IPS-NIHi11 (cell line): ENCODE measurements at places on chromosomes 13 and 19.

GRCh38 chr13:113849981-113850721 is 13.7 kb downstream of the GAS6 start:
- DNase-seq = no peak

DNA sequence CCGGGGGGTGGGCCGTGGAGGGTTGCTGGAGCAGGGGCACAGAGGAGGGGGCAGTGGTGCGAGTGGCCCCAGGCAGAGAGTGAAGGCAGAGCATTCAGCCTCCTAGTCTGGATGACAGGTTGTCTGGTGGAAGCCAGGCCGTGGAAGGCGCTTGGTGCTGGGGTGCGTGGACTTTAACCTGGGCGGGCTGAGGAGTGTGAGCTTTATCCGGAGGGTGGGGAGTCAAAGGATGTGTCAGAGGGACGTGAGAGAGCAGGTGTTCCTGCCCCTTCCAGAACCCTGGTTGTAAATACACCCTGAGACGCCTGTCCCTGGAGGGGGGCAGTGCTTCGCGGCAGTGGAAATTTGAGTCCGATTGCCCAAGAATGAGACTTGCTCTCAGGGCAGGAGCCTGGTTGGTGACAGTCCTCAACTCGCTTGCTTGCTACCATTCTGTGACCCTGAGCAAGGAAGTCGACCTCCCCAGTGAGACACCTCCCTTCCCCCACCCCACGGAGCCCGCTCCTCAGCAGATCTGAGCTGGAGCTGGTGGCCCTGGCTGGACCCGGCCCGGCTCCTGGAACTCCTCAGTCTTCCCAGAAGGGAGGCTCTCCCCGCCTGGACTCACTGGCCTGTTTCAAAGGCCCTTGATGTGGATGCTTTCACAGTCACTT is 2.3 kb downstream of the SPPL2B start:
- DNase-seq = no peak

DNA sequence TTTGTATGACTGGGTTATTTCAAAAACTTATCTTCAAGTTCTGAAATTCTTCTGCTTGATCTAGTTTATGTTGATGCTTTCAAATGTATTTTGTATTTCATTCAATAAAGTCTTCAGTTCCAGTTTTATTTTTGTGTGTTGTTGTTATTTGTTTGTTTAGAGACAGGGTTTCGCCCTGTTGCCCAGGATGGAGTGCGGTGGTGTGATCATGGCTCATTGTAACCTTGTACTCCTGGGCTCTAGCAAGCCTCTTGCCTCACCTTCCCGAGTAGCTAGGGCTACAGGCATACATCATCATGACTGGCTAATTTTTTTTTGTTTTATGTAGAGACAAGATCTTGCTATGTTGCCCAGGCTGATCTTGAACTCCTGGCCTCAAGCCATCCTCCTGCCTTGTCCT is 40.3 kb upstream of the ARHGEF7 start:
- DNase-seq = no peak

DNA sequence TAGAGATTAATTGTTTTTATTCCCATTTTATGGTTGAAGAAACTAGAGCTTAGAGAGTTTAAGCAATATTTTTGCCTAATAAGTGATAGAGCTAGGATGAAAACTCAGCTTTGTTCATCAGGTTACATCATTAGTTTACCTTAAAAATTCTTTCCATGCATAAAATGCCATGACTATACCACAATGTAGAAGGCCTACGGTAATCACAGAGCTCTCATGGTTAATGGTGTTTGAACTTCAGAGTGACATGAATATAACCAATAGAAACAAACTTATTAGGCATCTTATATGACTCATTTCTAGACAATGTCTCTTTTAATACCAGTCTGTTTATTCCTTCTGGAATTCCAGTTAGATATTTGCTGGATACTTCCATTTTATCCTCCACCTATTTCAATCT is 78.5 kb downstream of the FGF9 start:
- DNase-seq = no peak

- no peak for DNase-seq
These were observed 836.2 kb downstream of the DACH1 start for GRCh38 chr13:71030784-71031183.

- DNase-seq = no peak
These were observed 48.0 kb upstream of the TPP2 start for GRCh38 chr13:102548811-102549210.

GRCh38 chr19:2195361-2195760 is 31.6 kb downstream of the DOT1L start:
- DNase-seq = no peak

GRCh38 chr13:40132249-40132648 is 476.8 kb downstream of the COG6 start:
- no peak for DNase-seq

DNA sequence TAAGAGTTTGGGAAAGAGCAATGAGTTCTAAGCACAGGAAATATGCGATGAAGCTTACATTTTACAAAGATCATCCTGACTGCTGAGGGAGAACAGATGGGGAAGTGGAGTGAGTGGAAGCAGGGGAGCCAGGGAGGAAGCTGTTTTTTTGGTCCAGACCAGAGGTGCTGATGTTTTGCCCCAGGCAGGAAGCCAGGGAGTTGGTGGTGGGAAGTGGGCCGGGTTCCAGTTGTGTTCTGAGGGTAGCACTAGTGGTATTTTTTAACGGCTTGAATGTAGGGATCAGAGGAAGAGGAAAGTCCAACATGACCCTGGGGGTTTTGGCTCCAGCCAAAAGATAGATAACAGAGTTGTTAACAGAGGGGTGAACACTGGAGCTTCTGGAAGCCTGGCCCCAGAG is 20.7 kb upstream of the OLFM4 start:
- DNase-seq = no peak

- DNase-seq = no peak
These were observed 11.6 kb upstream of the UQCR11 start for GRCh38 chr19:1616875-1617274.

DNA sequence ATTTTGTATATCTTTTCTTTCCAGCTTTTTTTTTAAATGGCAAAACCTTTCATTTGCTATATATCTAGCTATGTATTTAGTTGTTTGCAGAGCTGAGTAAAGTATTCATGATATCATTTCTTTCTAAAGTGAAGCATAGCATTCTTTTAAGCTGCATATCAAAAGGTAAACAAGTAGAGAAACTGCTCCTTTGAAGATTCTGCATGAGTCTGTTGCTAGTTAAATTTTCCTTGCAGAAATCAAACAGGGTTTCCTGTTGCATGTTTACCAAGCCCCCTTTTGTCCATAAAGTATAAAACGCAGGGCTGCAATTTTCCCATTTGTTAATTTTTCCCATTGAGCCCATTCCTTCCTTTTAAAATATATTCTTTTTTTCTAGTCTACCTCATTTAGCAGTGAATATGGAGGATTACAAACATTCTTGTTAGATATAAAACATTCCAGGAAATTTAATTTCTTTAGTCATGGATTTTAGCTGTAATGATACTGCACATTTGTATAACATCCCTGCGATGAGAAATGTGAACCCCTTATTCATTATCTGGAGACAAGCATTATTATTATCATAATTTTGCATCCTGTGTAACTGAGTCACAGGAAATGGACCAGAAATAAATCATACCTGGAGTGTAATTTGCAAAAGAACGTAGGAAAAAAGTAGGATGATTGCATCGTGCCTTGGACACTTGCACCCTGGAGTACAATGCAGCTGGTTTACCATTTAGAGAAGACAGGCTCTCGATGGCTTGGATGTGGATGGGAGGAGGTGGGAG is 110.9 kb upstream of the ARGLU1 start:
- no peak for DNase-seq

- no peak for DNase-seq
These were observed 2.8 kb downstream of the NACC1 start for GRCh38 chr19:13120817-13121216.

DNA sequence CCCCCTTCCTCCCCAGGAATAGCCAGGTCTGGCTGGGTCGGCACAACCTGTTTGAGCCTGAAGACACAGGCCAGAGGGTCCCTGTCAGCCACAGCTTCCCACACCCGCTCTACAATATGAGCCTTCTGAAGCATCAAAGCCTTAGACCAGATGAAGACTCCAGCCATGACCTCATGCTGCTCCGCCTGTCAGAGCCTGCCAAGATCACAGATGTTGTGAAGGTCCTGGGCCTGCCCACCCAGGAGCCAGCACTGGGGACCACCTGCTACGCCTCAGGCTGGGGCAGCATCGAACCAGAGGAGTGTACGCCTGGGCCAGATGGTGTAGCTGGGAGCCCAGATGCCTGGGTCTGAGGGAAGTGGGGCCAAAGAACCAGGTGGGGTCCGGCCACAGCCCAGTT is 3.2 kb downstream of the KLK2 start:
- no peak for DNase-seq

GRCh38 chr19:13995017-13995728 is 10.9 kb downstream of the RFX1 start:
- no peak for DNase-seq

- DNase-seq = peak; percentile 50
These were observed 892 bp downstream of the TRIR start for GRCh38 chr19:12733369-12734214.

DNA sequence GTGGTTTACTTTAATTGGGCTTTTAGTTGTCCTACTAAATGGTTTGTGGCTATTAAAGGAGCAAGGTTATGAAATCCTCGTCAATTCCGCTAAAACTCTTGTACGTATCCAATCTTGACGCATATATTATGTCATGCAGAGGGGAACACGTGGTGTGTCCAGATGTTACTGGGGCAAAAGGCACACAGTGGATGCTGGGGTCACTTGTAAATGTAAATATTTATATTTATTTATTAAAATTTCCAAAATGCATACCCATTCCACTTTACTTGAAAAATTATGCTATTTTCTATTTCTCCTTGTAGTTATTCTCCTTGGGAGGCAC is 36.7 kb upstream of the SLC46A3 start:
- no peak for DNase-seq

- peak; percentile 70 for DNase-seq
These were observed 29.6 kb downstream of the EXOC3L2 start for GRCh38 chr19:45215391-45216191.

DNA sequence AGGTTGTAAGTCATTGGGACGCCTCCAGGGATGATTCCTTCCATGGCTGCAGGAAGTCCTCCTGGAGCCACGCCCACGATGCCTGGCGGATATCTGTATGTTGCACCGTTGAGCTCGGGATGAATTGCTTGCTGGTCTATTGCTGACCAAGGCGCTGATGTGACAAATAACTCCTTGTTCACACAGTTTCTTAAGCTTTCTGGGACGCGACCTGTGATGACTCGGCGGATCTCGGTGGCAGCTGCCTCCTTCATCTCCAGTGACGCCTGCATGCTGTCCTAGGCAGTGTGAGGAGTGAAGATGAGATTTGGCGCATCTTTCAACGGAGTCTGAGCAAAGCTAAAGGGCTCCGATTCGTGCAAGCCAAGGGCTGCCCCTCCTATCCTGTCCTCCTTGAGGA is 7.6 kb upstream of the ZNF566 start:
- no peak for DNase-seq

- DNase-seq = no peak
These were observed 34.0 kb downstream of the RASL11A start for GRCh38 chr13:27304611-27305010.

GRCh38 chr19:16026756-16027155 is 49.5 kb upstream of the TPM4 start:
- DNase-seq = no peak

- no peak for DNase-seq
These were observed 240.9 kb downstream of the FGF9 start for GRCh38 chr13:21911646-21912298.

DNA sequence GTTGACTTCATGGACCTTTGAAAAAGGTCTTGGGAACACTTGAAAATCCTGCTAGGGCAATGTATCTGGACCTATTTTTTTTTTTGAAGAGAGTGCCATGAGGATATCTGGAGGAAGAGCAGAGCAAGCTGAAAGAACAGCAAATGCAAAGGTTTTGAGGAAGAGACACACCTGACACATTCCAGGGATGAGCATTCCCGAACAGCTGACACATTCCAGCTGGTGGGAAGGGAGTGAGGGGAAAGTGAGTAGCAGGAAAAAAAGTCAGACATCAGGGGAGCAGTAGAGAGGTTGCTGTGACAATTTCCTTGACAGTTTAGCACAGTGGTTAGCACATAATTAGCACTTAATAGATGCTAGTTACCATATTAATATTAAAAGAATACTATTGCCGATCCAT is 14.7 kb downstream of the DGKH start:
- DNase-seq = no peak

DNA sequence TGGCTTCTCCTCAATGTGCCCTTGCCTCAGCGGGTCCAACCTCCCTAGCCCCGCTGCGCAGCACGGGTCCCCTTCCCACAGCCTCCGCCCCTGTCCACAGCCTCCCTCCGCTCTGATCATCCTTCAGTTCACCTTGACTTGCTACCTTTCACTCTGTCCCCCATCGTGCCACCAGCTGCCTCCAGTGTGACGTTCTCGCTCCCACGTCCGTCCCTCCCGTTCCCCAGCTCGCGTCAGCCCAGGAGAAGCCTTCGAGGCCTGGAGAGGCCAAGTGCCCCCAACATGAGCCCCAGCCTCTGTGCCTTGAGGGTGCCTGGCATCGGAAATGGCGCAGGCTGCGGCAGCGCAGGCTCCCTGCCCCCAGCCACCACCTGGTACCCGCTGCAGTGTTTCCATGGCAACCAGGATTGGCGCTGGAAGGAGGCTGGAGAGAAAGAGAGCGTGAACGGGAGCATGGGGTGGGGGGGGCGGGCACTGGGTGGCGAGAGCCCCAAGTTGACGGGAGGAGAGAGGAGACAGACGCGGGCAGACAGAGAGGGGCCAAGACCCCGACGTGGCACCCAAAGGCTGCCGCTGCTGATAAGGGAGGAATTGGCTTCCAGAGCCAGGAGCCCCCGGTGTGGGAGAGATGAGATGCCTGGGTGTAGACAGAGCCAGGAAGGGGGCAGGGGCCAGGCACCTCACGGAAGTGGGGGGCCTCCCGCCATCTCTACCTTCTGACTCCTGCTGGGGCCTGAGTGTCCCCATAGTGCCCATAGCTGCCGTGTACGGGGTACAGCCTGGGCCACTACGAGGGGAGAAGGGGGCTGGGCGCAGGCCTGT is 844 bp upstream of the ASPDH start:
- no peak for DNase-seq
